ENCODE measurements at places on chromosomes 6 and 20.

GRCh38 chr6:136525586-136526195, 24.5 kb downstream of the MAP7 start:
- DNase-seq: no peak

- no peak for DNase-seq
These were observed 146.7 kb downstream of the GJA10 start for GRCh38 chr6:90040931-90041330.

DNA sequence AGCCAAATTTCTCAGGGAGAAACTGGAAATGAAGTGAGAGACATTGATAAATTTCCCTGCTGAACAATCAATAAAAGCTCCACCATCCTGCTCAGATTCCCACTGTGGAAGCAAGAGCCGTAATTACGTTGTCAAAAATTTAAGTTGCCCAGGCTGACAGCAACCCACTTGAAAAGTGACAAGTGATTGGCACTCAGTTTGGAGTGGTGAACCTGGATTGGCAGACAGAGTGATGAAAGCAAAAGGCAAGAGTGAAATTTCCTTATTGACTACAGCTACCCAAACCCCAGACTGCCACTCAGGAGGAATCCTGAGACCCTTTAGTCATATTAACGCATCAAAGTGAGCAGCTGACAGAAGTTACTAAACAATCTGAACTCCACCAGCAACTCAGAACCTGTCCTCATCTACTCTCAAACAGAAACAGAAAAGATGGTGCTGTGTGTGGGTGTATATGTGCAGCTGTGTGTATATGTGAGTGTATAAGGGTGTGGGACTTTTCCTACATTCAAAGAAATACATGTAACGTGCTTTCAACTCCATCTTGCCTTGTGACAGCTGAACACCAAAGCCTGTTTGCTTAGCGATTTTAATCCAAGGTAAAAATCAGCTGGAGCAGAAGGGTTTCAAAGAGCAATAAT, 157.4 kb downstream of the PKHD1 start:
- DNase-seq: no peak

DNA sequence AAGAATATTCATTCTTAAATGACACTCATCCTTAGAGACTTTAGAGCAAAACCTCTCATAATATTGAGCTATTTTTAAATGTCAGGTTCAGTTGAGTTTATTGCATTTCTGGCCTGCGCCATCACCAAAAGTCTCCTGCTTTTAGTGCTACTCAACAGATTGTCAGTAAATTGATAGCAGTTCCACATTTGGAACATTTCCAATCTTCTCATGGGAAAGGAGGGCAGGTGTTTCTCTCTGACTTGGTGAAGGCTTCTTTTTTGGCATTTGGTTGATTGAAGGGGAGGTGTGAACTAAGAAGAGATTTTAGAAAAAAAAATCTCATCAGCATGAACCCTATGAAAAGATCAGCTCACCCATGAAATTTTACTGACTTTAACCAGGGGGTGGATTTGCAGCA, 125.9 kb upstream of the INSM1 start:
- DNase-seq: no peak

DNA sequence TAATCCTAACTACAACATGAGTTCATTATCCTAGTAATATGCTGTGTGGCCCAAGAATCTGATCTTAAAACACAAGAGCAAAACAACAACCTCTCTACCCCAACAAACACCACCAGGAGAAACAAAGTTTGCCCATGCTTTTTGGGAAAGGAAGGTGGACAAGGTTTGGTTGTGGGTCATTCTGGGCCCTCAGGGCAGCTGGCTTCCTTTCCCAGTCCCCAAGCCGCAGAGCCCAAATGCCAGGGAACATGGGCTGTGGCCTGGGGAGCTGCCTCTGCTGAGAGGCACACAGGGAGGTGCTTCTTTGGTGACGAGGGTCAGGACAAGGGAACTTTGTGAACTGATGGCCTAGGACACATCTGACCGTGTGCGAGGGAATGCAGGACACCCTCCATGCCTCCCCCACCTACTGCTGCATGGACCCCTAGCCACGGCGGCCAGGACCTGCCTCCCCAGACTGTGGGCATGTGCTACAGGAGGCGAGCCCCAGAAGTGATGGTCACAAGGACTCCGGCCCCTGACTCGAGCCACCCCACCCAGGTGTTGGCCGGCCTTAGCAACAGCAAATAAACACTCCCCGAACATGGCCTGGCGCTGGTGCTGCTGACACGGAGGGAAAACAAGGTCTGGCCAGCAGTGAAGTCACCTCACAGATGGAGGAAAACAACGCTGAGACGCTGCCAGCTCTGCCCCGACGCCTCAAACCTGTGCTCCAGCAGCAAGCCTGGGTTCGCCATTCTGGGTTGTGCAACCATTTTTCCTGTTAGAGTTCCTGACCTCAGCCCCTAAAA, 55.6 kb downstream of the RRBP1 start:
- no peak for DNase-seq

DNA sequence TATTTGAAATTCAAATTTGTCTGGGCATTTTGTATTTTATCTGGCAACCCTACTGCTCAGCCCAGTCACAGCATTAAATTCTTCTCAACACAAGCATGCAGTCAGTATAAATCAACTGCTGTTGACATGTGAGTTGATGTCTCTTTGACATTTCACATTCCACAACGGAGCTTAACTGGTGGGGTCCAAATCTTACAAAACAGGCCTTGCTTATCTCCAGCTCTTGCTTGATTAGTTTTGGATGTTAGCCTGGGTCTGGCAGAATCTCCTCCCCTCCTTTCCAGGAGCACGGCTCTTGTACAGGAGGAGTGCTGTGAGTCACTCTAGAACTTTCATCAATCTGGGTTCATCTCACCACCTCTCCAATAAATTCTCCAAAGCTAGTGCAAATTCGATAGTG, 80.8 kb upstream of the PHACTR1 start:
- DNase-seq: no peak

- no peak for DNase-seq
These were observed 21.4 kb downstream of the CYP24A1 start for GRCh38 chr20:54152227-54153040.

DNA sequence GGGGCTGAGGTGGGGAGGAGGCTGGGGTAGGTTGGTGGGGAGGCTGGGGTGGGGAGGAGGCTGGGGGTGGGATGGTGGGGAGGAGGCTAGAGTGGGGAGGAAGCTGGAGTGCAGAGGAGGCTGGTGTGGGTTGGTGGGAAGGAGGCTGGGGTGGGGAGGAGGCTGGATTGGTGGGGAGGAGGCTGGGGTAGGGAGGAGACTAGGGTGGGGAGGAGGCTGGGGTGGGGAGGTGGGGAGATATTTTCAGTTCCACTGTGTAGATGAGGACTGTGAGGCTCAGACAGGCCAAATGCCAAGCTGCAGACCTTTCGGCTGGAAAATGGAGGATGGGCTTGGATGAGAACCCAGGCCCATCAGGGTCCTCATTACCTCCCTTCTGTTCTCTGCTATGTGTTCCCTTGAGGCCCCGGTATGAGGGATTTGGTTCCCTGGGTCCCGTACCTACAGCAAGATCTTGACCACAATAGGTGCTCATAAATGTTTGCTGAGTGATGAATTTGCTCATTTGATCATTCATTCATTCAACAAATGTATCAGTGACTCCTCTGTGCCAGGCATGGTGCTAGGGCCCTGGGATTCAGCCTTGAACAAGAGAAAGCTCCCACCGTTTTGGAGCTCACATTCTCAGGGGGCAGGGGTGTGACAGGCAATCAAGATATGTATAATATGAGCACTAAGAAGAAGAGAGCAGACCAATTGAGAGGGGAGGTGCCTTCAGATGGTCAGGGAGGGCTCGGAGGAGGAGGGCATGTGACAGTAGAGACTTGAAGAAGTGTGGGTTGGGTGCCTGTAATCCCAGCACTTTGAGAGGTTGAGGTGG, 36.1 kb upstream of the NOL4L start:
- no peak for DNase-seq

DNA sequence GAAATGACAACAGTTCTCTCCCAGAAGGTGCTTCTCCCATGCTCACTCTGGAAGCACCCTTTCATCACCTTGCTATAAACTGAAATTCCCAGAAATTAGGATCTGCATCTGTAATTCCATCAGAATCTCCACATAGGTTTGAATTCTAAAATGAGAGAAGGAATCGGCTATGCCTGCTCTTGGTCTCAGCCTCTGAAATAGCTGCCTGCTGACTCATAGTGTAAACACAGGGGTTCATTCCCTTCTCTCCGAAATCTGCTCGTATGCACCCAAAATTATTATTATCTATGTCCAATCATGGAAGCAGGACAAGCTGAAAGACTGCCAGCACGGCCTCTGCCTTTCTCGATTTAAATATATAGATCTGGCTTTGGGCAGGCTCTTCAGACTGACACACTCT, 74.6 kb upstream of the TAB2 start:
- DNase-seq: no peak

GRCh38 chr20:48163505-48163904, 378.2 kb upstream of the SULF2 start:
- no peak for DNase-seq

DNA sequence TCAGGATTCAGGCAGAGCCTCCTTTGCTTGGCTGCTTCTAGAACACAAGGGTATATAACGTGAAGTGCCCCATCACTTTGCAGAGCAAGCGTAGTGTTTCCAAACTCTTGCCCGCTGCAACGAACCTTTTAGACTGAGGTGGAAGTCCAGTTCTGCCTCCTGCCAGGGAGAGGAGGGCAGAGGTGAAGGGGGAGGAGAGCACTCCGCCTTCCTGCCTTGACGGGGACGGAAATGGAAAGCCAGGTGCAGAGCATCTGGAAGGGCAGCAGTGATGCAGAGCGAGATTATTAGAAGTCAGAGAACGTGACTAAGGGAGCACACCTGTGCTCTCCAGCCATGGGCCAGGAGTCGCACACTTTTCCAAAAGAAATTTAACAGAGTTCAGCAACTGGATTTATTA, 63.4 kb downstream of the RREB1 start:
- no peak for DNase-seq

- DNase-seq: no peak
These were observed 1.6 kb upstream of the THBD start for GRCh38 chr20:23050847-23051627.

DNA sequence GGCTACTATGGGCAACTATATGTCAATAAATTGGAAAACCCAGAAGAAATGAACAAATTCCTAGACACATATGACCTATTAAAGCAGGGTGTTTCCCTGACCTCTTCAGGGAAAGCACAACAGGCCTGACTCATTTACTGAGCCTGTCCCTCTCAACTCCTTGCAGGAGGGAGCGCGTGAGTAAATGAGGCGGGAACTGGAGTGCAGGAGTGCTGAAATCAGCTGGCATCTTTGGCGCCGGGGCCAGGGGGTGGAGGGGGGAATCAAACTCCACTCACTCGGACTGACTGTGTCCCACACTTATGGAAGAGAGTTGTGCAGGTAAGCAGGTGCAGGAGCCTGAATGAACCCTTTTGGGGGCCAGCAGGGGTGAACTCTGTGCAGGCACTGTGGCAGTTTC, 671.2 kb upstream of the PTCHD4 start:
- DNase-seq: no peak

- DNase-seq: no peak
These were observed 12.5 kb upstream of the BCKDHB start for GRCh38 chr6:80094017-80094416.

- no peak for DNase-seq
These were observed 9.8 kb downstream of the RIMS4 start for GRCh38 chr20:44800391-44801046.
